HS-5 (cell line): ENCODE measurements at places on chromosomes 4 and X.

GRCh38 chr4:110877778-110878370 lies 255.0 kb upstream of the PITX2 start:
- DNase-seq, result no peak

DNA sequence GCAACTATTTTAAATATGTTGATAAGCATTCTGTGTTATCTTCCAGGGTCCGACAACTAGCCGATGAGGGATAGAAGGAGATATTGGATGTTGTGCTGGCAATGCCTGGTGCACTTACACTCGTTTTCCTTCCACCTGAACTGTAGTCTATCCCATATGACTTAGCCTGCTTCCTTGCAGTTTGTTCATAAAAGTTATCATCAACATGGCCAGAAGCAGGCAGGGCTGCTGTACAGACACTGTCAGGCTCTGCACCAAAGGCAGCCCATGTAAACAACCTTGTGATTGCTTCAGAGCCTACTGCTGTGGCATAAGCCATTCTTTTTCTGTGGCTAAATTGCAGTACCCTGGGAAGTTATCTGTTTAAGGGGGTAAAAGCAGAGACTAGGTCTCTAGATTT lies 1.6 kb downstream of the MAPK10 start:
- no peak for DNase-seq

DNA sequence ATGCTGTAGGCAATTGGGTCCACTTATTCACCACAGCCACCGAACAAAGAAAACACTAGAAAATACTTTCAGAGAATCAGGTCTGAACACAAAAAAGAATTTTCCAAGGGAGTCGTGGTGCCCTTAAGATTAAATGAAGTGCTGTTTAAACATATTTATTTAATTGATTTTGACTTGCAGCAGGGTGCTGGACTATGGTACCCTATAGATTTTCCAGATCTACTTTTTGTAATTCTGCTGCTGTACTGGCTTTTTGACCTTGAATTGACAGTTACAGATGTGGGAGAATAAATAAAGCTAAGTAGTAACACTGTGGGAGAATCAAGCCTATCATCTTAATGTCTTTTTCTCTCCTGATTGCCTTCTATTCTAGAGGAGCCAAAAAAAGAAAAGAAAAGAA lies 735.3 kb upstream of the FTHL17 start:
- no peak for DNase-seq

DNA sequence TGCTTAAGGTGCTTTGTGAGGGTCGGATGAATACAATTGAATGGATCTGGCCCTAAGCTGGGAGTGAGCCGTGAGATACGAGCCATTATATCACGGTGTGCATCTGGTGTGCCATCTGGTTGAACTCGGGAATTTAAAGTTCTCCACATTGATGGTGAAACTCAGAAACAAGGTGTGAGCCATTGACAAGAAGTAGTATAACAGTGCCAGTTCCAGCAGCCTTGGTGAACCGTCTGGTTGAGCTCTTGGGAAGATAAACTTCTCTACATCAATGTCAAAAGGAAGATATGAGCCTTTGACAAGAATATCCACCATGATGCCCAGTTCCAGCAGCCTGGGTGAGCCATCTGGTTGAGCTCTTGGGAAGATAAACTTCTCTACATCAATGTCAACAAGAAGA lies 5.0 kb upstream of the CSF2RA start:
- no peak for DNase-seq

- DNase-seq, result no peak
Measured at GRCh38 chr4:59175617-59176016, 2024.5 kb upstream of the ADGRL3 start.

DNA sequence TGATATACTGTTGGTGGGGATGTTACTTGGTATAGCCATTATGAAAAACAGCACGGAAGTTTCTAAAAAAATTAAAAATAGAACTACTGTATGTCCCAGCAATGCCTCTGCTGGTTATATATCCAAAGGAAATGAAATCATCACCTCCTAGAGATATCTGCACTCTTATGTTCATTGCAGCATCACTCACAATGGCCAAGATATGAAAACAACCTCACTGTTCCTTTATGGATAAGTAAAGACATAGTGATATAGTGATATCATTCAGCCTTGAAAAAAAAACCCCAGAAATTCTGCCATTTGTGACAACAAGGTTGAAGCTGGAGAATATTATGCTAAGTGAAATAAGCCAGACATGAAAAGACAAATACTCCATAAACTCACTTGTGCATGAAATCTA lies 543.8 kb upstream of the SLIT2 start:
- no peak for DNase-seq
